ENCODE measurements at places on chromosomes 16 and 17.

GRCh38 chr17:57513569-57513968, 231.5 kb downstream of the CCDC182 start:
- DNase-seq, result no peak

GRCh38 chr16:86982912-86983311, 334.3 kb downstream of the C16orf95 start:
- DNase-seq, result no peak

- no peak for DNase-seq
Observed at GRCh38 chr16:85519540-85520231, 93.4 kb upstream of the GSE1 start.

DNA sequence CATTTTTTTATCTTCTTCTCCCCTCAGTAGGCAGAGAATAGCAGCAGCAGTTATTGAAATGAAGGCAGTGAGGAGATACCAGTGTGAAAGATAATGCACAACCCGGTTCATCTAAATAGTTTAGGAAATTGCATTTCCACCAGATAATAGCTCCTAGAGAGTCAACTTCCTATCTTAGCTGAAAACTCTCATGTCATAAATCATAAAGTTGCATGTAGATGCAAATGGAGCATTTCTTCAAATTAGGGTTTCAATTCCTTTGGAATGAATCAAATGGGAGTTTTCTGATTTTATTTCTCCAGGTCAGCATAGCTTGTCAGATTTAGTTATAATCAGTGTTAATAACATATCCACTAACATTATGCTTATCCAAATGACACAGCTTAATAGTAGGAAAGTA, 335.3 kb downstream of the CNTNAP4 start:
- no peak for DNase-seq

- peak; percentile 4 for DNase-seq
Observed at GRCh38 chr17:45812102-45812501, 28.0 kb downstream of the CRHR1 start.

GRCh38 chr16:70692130-70692872, 6.4 kb upstream of the MTSS2 start:
- DNase-seq, result no peak

Measured in NCI-H510A treated with DMSO at 0.1 percent for 48 hours (cell line).